ENCODE measurements at places on chromosomes 5 and 9. TPM values are rescaled to one million over a fixed set of nuclear protein-coding genes. Genes with fewer than 3 reads are reported as not detected.

NOXA1 gene
- 4.2 TPM for total RNA-seq

SPATA31D4 gene
- total RNA-seq, result not detected

TNFSF8 gene
- 0.16 TPM for total RNA-seq

SAPCD2 gene
- total RNA-seq, result 4.3 TPM

EHMT1 gene
- total RNA-seq, result 112 TPM

ELL2 gene
- total RNA-seq, result 38.8 TPM

IRX1 gene
- 13.0 TPM for total RNA-seq

HTR1A gene
- not detected for total RNA-seq

Data from camera-type eye (tissue), 1 donor.